ENCODE measurements at places on chromosomes 7 and 10. TPM values are rescaled to one million over a fixed set of nuclear protein-coding genes. Genes with fewer than 3 reads are reported as not detected.

DNA sequence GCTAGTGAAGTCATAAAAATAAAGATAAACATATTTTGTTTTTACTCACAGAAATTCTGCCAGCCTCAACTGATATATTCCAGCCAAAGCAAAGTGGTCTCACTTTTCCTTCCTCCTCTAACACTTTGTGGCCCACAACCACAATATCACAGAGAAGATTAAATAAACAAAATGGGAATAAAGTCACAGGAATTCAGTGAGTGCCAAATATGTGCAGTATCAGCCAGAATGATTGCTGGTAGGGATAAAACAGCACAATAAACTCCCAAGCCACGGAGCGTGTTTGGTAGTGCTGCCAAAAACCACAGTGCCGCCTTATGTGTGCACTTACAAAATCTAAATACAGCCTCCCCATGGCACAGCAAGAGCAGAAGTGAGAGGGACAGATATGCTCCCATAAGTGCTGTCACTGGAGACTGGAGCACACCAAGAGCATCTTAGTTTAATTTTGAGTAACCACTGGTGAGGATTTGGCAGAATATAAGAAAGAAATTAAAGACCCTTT is 155.8 kb downstream of the POM121L12 start:
- DNase-seq = peak; percentile 42

Gene PLXNA4
- total RNA-seq = 23.3 TPM

- no peak for DNase-seq
Measured at GRCh38 chr10:11183015-11183414, 165.3 kb downstream of the CELF2 start.

- DNase-seq = no peak
Measured at GRCh38 chr7:146864644-146865043, 748.0 kb downstream of the CNTNAP2 start.

DNA sequence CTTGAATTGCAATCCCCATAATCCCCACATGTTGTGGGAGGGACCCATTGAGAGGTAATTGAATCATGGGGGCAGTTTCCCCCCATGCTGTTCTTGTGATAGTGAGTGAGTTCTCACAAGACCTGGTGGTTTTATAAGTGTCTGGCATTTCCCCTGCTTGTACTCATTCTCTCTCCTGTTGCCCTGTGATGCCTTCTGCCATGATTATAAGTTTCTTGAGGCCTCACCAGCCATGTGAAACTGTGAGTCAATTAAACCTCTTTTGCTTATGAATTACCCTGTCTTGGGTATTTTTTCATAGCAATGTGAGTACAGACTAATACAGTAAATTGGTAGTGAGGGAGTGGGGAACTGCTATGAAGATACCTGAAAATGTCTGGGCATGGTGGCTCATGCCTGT is 65.0 kb downstream of the ANKRD7 start:
- no peak for DNase-seq

DNA sequence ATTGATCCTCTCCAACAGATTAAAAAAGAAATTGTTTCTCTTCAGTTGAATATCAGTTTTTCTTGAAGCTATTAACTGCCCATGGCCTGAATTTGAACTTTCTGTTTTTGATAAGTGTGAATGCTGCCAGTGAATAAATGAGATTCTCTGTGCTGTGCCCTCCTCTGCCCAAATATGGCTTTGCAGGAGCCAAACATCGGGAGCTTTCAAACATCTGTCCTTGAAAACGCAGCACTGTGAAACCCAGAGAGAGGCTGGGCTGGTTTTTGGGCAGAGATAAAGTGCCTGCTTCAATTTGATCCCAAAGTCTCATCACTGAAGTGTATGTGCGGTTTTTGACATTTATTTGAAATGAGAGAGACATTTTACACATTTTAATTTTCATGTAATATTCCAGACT is 268.3 kb upstream of the SHH start:
- no peak for DNase-seq

DNA sequence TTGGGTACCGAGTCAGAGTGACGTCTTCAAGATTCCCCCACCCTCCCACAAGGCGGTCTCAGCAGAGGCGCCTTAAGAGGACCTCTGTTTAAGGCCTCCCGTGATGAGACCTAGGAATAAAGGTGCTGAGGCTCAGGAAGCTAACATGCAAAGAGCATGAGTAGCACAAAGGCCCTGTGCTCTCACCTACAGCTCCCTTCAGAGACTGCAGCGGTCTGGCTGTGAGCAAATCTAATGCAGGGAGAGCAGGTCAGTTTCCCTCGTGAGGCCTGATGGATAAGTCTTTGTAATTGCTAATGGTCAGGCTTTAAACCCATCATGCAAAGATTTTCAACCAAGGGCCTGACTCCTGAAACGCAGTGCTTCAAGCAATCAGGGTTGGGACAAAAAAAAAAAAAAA is 909.3 kb upstream of the GHITM start:
- no peak for DNase-seq

Gene OPTN
- total RNA-seq = 95.1 TPM

DNA sequence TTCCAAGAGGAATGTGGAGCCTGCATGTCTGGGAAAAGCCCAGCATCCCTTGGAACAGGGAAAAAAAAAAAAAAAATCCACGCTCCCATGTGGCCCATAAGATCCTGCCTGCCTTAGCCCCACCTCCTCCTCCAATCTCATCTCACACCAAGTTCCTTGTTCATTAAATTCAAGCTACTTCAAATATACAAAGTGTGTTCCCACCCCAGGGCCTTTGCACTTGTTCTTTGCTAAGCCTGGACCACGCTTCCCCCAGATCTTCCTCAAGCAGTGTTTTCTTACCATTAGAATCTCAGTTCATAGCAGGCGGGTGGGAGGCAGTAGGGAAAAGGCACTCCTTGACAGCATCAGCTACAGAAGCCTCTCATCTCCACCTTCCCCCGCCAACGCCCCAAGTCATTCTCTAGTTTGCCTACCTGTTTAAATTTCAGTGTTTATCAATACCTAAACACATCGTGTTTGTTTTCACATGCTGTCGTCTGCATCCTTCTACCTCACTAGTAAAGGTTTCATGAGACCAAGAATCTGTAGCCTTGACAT is 262.8 kb downstream of the FGFR2 start:
- DNase-seq = no peak

- peak; percentile 73 for DNase-seq
Measured at GRCh38 chr7:26865094-26865388, 651 bp upstream of the SKAP2 start.

Gene TMEM229A
- total RNA-seq = 0.71 TPM

GRCh38 chr10:101892782-101893391 is 49.3 kb upstream of the KCNIP2 start:
- DNase-seq = no peak

Gene TAF6
- 30.6 TPM for total RNA-seq

DNA sequence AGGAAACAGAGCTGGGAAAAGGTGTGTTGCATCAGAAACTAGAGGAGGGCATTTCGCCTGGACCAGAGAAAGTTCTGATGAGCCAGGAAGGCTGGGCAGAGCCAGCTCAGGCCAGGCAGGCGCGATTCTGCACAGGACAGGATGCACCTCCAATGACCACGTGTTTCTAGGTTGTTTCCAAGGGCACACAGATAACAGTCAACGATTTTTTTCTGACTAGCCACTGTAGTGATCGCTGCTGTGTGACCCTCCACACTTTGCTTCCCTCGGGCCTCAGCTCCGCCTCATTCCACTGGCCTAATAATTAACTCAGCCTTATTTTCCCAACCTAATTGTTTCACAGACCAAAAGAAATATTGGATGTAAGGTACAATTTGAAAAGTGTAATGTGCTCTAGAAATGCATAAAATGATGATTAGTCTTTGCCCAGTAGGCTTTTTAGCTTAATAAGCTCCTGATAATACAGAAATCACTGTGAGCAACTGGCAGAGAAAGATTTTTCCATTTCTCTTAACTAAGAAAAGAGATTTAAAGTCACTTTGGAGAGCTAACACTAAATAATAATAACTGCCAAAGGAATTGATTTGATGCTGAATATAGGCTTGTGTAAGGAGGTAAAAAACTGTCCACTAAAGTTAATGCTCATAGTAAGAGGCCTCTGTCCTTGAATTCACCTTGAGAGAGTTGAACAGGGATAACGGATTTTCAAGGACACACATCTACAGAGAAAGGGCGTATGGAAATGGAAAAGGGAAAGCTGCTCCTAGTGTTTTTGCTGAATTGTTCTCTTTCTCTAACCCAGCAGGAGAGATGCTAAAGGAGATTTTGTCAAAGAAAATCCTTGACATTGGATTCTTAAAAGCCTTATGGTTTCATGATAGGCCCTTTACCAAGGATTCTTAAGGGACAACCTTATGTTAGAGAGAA is 291.0 kb upstream of the C7orf33 start:
- DNase-seq = no peak

Gene SLC25A40
- 25.1 TPM for total RNA-seq

GRCh38 chr7:55178863-55179773 is 160.3 kb downstream of the EGFR start:
- no peak for DNase-seq

Gene MRLN
- not detected for total RNA-seq

- DNase-seq = no peak
Measured at GRCh38 chr7:53358269-53358668, 322.8 kb downstream of the POM121L12 start.

DNA sequence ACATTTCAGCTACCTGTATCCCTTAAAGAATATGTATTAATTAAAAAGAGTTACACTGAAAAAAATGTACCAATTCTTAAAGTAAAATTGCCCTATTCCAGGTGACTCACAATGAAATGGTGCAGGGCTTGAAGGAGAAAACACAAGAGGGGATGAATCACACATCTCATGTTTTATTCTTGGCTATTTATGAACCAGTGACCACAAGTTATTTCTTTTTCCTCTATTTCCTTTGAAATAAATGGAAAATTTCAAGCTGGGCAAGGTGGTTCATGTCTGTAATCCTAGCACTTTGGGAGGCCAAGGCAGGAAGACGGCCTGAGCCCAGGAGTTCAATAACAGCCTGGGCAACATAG is 106.8 kb downstream of the UBE2H start:
- DNase-seq = no peak

GRCh38 chr10:114103284-114103683 is 59.6 kb downstream of the ADRB1 start:
- no peak for DNase-seq

Gene ECHDC3
- 56.1 TPM for total RNA-seq

GRCh38 chr7:139059905-139060304 is 24.1 kb upstream of the ZC3HAV1L start:
- DNase-seq = no peak

DNA sequence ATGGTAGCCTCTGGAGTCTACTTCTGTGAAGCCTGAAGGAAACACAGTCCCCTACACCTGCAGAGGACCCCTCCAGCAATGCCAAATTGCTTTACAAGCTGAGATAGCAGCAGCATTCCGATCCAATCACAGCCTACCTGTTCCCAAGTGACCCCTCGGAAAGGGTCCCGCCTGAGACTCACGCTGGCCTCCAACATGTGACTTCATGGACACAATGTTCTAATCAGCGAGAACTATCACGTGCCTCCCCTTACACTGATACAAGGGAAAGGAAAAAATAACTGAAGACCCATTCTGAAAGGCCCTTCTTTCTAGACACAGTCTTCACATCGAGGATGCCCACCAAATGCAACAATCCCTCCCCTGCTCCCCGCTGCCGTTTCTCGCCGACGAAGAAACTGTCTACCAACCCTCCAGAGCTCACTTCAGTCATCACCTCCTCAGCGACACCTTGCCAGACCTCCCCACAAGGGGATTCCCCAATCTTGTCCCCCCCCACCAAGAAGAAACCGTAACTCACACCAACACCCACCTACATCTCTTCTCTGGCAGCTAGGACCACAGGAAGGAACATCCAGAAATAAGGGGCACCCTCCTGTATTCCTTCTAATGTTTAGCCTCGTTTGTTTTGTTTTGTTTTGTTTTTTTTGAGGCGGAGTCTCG is 1.8 kb downstream of the SNX8 start:
- no peak for DNase-seq

Gene C10orf105
- 0.27 TPM for total RNA-seq

Gene GIMAP7
- 26.0 TPM for total RNA-seq

DNA sequence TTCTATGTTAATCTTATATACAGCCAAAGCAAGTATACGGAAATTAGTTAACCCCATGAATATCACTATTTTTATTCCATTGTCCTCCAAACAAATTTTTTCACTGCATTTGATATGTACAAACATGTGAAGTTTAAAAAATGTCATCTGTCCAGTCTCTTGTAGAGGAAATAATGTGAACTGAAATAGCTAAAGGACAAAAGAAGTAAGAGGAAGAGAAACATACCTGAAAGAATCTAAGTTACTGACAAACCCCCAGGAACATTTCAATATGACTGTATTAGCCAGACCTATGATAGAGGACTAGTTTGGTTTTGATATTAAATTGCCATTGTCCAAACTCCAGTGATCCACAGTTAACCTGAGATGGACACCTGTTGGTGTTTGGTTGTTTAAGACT is 80.6 kb downstream of the NRCAM start:
- DNase-seq = no peak

Gene PRR15
- total RNA-seq = 2.4 TPM

Gene CALCR
- 0.09 TPM for total RNA-seq

Gene ETV1
- total RNA-seq = 52.9 TPM

Gene TRPV6
- 0.27 TPM for total RNA-seq

DNA sequence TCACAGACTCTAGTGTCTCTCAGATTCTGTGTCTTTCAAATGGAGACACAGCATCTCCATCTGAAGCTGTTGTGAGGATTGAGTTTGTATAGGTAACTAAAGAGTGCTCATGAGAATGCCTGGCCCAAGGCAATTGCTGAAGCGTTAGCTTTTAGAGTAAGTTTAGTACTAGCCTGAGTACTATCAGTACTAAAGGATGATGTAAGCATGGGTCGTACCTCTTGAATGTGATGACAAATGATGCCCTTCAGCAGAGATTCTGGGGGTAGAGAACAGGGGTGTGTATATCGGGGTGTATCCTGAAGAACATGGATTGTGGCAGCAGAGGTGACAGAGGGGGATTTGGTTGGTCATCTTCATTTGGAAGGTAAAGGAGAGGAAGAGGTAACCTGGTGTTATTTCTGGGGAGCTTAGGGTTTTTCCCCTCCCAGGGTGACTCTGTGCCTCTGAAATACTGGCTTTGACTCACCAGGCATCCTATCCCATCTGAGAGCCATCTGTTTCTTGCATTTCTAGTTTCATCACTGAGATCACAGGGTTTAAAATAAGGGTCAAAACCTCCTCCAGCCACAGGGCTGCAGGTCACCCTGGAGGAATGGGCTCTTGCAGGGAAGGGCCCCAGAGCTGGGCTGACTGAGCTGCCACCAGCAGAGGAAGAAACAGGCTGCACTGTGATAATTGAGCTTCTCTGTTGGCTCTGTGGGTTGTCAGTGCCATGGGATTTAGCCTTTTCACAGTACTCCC is 756.0 kb downstream of the KCNMA1 start:
- DNase-seq = no peak

- no peak for DNase-seq
Measured at GRCh38 chr7:131011432-131011742, 277.4 kb upstream of the KLF14 start.

GRCh38 chr7:21543528-21544302 is 876 bp downstream of the DNAH11 start:
- DNase-seq = no peak

DNA sequence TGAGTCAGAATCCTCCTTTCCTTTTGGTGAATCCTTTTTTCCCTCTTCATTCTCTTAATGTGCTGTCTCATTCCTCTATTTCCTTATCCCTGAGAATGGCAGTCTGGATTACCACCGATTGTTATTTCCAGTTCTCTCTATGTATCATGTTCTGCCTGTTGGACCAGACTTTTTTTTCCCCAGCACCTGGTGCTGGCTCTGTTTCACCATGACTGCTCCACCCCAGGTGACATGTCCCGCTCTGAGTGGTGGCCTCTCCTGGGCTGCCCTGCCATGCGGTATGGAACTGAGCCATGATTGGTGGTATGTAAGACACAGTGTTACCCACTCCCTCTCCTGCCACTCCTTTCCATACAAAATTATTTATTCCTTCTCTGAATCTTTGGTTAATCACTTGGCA is 399.9 kb downstream of the GATA3 start:
- no peak for DNase-seq

Gene JCAD
- total RNA-seq = 52.8 TPM
